Left renal cortex interstitium (tissue), 4 donors: ENCODE measurements at places on chromosomes 12 and 14. TPM values are rescaled to one million over a fixed set of nuclear protein-coding genes. Genes with fewer than 3 reads are reported as not detected.

Gene P2RX2
- polyA plus RNA-seq: 0.97 TPM

Gene LRRIQ1
- 37.0 TPM for polyA plus RNA-seq

Gene PPP1R36
- 1.1 TPM for polyA plus RNA-seq

Gene RDH12
- 0.61 TPM for polyA plus RNA-seq

Gene IL22
- not detected for polyA plus RNA-seq

Gene TAS2R19
- polyA plus RNA-seq: 2.1 TPM

Gene GLIPR1L1
- polyA plus RNA-seq: 0.52 TPM

Gene CLEC1B
- 1.1 TPM for polyA plus RNA-seq

Gene KRT77
- not detected for polyA plus RNA-seq

Gene NUDT4
- 146 TPM for polyA plus RNA-seq

DNA sequence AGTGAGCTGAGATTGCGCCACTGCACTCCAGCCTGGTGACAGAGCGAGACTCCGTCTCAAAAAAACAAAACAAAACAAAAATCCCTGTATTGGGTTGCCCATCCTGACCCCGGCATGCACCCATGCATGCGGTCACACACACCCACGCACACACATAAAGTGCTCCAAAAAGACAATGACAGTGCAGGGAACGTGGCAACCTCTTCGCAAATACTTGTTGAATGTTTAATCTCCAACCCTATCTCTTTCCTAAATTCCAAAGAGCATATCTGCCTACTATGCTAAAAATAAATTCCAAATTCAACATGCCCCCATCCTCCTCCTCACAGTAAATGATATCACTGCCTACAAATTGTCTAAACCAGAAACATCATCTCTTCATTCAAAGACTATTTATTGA is 13.5 kb downstream of the SLC7A7 start:
- DNase-seq: no peak

GRCh38 chr12:2960390-2960956 is 1.3 kb downstream of the TEAD4 start:
- DNase-seq: no peak

- DNase-seq: peak; percentile 76
Measured at GRCh38 chr14:52131640-52132320, 62.9 kb upstream of the NID2 start.

- no peak for DNase-seq
Measured at GRCh38 chr14:82694820-82695219, 1161.2 kb upstream of the SEL1L start.

- no peak for DNase-seq
Measured at GRCh38 chr14:46686652-46687051, 35.1 kb upstream of the RPL10L start.

GRCh38 chr14:51118993-51119392 is 24.1 kb upstream of the TRIM9 start:
- DNase-seq: no peak

DNA sequence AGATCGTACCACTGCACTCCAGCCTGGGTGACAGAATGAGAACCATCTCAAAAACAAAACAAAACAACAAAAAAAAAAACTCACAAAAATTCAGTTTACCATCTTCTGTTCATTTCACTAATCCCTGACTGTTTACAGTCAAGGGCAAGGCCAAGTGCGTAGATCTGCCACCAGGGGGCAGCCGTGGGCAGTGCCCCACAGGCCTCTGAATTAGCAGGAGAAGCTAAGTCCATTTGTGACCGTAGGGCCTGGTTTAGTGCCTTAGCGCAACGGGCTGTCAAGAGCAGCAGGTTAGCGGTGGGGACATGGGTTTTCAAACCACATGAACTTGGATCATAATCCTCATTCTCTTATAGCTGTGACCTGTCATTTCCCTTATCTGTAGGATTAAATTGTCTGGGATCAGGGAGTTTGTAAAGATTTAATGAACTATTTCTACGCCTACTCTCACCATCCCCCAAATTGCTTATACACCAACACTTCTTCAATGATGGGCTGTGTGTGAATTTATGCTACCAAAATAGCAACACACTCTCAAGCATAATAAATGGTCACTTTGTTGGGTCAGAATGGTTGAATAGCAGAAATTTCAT is 49.0 kb downstream of the KCTD10 start:
- DNase-seq: peak; percentile 46

DNA sequence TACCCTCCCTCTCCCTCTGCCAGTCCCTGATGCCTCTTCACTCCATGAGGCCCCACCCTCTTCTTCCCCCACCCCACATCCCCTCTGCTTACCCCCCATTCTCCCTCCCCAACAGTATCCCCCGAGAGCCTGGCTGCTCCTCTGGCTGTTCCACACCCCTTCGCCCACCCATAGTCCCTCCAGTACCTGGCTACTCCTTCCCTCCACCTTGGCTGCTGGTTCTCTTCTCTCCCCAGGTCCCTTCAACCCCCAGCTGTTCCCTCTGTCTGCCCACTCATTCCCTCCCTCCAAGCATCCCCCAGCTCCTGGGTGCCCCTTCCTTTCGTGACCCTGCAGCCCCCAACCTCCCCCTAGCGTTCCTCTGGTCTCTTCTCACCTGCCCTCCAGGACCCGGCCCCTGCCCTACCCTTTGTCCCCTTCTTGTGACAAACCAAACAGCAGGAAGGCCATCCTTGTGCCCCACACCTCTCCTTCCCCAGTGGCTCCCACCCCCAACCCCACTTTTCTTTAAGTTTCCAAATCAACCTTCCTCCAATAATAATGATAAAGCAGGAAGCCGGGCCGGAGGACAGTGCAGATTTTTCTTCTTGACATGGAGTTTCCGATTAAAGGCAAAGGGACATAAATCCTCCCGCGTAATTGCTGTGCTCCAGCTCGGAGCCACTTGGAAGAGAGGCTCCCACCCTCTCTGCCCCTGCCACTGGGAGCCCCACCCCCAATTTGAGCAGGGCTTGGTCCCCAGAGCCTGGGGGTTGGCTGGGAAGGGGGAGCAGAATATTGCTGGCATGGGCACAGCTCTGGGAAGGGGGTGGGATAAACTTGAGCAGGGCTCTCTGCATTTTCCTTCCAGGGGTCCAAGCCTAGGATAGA is 40.0 kb downstream of the SMUG1 start:
- DNase-seq: no peak

- DNase-seq: no peak
Measured at GRCh38 chr14:68819260-68819691, 26.4 kb upstream of the ZFP36L1 start.

DNA sequence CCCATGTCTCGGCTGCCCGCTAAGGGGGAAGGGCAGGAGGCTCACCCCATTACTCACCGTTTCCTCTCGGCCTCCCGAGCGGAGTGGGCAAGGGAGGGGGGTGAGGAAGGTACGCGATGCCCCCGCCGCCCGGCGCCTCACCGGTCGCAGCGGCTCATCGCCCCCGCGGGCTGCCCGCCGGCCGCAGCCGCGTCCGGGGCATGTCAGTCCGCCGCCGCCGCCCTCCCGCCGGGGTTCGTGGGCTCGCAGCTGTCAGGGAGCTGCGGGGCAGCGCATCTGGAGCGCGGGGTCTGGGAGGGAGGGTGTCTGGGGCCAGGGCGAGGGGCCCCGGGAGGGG is 461 bp downstream of the SLC8A3 start:
- DNase-seq: no peak

- DNase-seq: no peak
Measured at GRCh38 chr12:93552427-93552826, 20.0 kb upstream of the SOCS2 start.

- no peak for DNase-seq
Measured at GRCh38 chr12:122473543-122474323, 27.0 kb downstream of the ZCCHC8 start.

GRCh38 chr14:89618330-89618708 is 201.3 kb upstream of the FOXN3 start:
- no peak for DNase-seq

DNA sequence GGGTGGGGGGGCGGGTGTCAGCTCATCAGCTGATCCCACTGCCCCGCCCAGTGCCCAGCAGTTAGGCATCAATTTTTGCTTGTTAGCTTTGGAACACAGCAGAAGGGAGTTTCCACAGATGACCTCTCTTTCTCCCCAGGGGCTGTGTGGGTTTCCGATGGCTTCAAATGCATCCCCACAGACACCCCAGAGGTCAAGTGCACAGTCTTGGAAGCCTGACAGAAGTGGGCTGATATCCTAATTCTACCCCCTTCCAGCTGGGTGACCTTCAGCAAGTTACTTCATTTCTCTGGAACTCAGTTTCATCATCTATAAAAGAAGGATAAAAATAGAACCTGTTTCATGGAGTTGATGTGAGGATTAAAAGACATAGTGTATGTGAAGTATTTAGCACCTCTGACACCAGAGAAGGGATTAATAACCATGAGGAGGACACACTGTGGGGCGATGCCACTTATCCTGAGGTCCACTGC is 22.0 kb downstream of the TTC9 start:
- no peak for DNase-seq

DNA sequence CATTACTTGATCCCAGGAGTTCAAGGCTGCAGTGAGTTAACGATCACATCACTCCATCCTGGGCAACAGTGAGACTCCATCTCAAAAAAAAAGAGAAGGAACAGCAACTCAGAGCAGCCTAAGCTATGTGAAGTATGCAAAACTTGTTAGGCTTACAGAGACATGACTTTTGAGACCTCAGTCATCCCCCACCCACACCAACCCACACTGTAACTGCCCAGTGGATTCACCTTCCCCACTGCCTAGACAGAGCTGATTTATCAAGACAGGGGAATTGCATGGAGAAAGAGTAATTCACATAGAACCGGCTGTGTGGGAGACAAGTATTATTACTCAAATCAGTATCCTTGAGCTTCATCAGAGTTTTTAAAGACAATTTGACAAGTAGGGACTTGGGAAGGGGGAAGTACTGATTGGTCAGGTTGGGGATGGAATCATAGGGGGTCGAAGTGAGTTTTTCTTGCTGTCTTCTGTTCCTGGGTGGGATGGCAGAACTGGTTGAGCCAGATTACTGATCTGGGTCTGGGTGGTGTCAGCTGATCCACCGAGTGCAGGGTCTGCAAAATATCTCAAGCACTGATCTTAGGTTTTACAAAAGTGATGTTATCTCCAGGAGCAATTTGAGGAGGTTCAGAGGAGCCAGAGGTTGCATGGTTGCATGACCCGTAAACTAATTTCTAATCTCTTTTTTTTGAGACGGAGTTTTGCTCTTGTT is 6.2 kb upstream of the WDR89 start:
- no peak for DNase-seq

GRCh38 chr12:57813971-57814772 is 4.4 kb downstream of the AVIL start:
- DNase-seq: no peak

- no peak for DNase-seq
Measured at GRCh38 chr12:53949631-53950436, 4.9 kb upstream of the HOXC12 start.

- DNase-seq: no peak
Measured at GRCh38 chr12:68495336-68496070, 115.2 kb upstream of the RAP1B start.

DNA sequence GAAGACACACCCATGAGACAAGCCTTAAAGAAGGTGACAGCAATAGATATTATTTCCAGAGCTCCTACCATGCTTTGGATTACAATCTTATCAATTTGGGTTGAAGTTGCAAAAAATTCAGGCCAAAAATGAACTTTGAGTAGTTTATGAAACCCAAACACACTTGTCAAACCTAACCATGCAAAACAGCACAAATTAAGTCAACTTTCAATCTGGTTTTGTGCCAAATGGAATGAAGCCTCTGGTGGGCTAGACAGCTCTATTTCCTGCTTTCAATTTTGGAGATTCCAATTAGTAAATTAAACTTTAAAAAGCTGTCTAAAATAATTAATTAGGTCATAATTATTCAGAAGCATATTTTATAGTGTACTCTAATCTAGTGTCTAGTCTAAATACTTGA is 203.4 kb downstream of the SYT1 start:
- no peak for DNase-seq

DNA sequence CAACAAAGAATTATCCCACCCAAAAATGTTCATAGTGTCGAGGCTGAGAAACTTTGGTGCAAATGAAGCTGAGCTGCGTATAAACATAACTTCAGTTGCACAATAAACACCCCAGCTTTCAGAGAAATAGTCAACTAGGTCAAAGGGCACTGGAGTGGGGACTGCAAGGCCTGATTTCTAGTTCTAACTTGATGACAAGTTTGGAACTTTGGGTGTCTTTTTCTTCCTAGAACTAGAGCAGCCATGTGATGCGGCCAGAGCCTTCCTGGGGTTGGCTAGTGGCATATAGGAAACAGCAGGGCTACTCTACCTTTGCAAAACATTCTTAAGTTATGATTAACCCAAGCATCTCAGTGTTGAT is 298.4 kb upstream of the AMIGO2 start:
- no peak for DNase-seq

GRCh38 chr14:64509036-64509435 is 4.5 kb downstream of the ZBTB1 start:
- DNase-seq: no peak

DNA sequence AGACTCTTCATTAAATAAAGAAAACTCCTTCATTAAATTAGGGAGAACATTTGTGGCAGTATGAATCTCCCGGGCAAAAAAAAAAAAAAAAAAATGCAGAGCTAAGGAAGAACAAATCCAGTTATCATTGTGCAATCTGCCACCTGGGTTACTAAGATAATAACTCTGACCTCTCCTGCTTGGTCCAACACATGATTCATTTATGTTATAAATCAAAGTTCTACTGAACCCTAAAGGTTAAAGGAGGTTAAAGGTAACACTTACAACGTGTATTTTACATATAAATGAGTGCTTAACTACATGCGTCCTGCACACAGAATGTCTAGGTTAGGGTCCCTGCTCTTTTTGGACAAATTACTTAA is 4.2 kb downstream of the TGFB3 start:
- no peak for DNase-seq

DNA sequence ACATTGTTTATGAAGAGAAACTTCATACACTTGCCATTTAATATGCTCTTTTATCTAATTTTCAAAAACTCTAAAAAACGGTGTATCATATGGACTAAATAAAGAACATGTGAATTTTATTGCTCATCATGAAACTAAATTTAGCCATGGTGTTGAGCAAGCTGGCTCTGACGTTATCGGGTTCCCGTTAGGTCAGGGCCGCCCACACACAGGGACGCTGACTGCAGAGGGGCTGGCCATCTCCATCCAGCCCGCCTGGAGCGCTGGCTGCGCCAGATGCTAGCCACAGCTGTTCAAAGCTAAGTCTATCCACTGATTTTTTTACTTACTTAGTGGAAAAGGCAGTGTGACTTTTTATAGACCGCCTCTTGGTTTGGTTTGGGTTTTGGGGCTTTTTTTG is 36.5 kb upstream of the DYNC1H1 start:
- no peak for DNase-seq

DNA sequence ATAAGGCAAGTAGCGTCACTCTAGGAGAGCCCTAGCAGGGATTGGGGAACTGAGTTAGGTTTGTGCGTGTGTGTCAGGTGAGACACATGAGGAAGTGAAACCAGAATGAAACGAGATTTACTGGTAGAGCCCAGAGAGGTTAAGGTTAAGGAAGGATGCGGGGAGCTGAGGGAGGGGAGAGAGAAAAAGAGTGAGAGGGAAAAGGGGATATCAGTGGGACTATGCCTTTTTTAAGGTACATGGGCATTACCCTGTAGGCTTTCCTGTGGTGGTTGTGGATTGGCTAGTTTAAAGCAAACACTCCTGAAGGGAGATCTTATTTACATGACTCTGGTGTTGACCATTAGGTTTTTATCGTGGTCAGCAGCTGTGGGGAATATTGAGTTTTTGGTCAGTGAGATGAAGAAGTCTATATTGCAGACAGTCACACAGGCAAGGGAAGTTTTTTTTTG is 13.9 kb downstream of the ZDHHC17 start:
- no peak for DNase-seq

- DNase-seq: no peak
Measured at GRCh38 chr12:104464899-104465298, 8.2 kb downstream of the CHST11 start.
